Ureter (tissue), 1 donor: ENCODE measurements at places on chromosomes 16 and 17. TPM values are rescaled to one million over a fixed set of nuclear protein-coding genes. Genes with fewer than 3 reads are reported as not detected.

The ZPBP2 gene
- total RNA-seq: not detected

The BEAN1 gene
- total RNA-seq: 1.6 TPM

The NGFR gene
- total RNA-seq: 10.0 TPM

The TBC1D28 gene
- not detected for total RNA-seq

The SPNS2 gene
- 30.0 TPM for total RNA-seq

The NAGPA gene
- 9.0 TPM for total RNA-seq

The CES5A gene
- 0.39 TPM for total RNA-seq

The MYO18A gene
- total RNA-seq: 74.5 TPM

DNA sequence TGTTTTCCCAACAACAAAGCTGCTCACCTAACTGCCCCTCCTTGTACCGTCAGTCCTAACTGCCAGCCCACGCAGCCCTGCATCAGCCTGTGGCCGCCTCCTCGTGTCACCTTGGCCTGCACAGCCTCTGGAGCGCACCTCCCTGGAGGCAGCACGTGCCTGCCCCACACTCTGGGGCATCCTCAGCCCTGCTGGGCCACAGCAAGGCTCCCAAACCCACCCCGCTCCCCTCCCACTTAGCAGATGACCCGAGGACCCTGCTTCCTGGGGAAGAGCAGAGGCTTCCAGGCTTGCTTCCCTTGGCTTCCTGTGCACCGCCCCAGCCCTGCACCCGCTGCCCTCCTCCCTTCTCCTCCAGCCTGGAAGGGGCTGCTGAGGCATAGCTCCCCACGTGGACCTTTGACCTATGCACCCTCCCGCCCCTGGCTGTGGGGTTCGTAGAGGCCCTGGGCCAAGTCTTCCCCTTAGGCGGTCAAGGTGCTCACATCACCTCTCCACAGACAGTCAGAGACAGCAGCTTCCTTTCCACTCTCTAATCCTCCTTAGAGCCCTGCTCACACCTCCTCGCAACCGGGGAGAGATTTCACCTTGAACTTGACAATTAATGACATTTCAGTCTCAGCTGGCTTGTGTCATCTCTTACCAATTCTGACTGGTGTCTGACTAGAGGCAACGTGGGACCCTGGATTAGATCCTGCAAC lies 115.0 kb downstream of the MGAT5B start:
- DNase-seq: no peak

DNA sequence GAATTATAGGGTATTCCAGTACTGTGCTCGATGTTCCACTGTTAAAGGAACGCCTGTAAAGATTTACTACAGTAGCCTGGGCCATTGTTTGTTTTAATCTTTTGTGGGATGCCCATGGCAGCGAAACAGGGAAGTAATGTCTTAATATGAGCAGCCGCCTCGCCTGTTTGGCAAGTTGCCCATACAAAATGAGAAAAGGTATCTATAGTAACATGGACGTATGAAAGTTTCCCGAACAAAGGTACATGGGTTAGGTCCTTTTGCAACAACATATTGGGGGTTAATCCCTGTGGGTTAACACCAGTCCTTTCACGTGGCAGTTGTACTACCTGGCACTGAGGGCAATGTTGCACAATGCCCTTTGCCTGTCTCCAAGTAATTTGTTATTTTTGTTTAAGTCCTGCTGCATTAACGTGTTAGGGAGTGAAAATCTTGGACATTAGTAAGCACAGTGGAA lies 21.1 kb upstream of the TMC5 start:
- peak; percentile 78 for DNase-seq

GRCh38 chr16:22915003-22915402 lies 101.0 kb downstream of the HS3ST2 start:
- DNase-seq: no peak

DNA sequence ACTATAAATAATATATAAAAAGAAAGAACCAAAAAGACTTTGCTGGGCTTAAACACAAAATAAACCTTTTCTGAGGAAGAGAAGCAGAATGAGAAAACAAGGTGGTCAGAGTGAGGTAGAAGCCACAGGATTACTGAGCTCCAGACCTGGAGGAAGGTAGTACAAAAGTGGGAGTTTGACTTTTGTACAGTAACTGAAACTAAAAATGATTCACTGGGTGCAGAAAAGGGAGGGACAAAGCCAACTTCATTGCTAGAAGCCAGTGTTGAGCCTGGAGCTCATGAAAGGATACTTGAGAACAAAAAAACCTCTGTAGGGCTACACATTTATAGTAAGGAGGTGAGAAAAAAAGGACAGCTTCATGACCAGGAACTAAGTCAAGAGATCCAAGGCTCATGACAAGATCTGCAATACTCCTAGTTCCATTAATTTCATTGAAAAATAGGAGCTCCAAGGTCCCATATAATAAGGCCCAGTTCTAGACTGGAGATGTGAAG lies 45.5 kb downstream of the PKD1L3 start:
- no peak for DNase-seq

- DNase-seq: no peak
These were observed 30.9 kb upstream of the DUSP14 start for GRCh38 chr17:37458805-37459204.

DNA sequence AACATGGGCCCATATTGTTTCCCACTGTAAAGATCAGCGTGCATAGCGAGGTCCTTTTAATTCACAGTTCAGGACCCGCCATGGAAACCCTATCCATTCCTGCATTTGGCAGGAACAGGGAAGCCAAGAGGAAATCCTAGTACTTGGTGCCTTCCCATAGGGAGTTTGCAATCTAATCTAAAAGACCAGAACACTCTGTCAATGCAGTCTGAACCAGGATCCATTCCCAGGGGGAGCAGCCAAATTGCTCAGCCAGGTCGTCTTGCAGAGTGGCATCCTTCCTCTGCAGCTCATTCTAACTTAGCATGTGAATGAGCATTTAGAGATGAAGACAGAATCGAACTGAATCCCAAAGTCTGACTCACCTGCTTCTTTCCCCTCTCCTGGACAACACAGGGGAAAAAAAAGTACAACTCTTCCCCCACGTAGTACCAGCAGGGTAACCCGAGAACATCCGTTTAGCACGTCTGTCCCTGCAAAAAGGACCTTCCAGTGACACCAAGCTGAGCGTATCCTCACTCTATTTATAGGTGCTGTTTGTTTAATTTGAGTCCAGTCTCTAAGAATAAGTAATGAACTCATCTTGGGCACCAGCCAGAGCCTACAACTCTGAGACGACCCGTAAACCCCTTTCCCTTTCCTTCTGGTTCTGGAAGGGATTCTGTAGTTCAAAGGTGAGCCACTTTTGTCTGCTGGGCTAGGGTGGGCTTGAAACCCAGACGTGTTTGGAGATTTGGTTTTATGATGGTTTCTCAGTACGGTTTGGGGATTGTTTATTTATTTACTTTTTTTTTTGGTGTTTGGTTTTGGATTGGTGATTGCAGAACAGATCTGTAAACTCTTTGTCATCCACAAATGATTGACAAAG lies 74.5 kb downstream of the ERCC4 start:
- no peak for DNase-seq

- DNase-seq: no peak
These were observed 321.1 kb downstream of the HS3ST3B1 start for GRCh38 chr17:14621826-14622614.

- DNase-seq: no peak
These were observed 259.7 kb downstream of the PRKCA start for GRCh38 chr17:66562119-66562518.

DNA sequence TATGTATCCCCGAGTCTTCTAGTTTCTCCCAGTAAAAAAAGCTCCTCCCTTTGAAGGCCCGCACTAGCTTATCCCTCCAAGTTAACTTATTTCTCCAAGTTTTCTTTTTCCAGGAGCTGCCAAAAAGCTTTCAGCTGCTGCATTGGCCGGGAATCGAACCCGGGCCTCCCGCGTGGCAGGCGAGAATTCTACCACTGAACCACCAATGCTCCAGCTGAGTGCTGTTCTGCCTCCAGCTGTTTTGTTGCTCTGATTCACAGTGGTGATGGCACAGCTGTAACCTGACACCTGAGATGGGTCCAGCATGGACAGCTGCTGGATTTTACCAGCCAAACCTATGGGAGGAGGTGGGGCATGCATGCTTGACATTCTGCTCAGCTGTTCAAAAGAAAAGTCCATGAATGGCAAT lies 22.1 kb downstream of the VAC14 start:
- DNase-seq: peak; percentile 75

- no peak for DNase-seq
These were observed 225.1 kb downstream of the ZNF423 start for GRCh38 chr16:49630783-49631182.

DNA sequence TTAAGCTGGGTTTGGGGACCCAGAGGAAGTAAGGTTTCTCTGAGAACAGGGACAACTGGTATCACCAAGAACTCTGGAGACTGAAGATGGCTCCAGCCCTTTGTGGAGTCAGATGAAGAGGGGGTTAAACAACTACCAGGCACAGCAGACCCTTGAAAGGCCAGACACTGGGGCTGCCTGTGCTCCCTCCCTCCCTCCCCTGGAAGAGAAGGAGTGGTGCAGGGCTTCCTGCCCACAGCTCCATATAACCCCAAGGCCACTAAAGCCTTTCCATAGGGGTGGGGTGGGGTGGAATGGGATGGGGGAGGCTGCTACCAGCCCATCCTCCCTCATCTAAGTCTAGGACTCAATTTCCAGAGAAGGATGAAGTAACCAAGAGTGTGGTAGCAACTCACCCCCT lies 66.7 kb downstream of the CCDC182 start:
- DNase-seq: peak; percentile 32

DNA sequence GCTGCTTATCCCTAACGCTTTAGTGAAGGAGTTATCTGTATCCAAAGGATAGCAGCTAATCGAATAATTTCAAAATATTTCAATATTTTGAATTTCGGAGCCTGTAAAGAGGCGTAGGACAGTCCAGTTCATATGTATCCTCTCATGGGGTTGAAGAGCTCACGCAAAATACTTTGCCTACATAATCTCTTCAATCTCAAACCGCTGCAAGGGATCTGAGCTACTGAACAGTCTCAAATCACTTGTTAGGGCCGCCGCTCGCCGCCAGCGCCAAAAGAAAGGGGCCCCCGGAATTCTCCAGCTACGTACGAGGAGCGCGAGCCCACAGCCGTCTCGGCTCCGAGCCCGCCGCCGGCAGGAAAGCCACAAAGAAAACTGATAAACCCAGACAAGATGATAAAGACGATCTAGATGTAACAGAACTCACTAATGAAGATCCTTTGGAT lies 601 bp upstream of the RFWD3 start:
- no peak for DNase-seq

DNA sequence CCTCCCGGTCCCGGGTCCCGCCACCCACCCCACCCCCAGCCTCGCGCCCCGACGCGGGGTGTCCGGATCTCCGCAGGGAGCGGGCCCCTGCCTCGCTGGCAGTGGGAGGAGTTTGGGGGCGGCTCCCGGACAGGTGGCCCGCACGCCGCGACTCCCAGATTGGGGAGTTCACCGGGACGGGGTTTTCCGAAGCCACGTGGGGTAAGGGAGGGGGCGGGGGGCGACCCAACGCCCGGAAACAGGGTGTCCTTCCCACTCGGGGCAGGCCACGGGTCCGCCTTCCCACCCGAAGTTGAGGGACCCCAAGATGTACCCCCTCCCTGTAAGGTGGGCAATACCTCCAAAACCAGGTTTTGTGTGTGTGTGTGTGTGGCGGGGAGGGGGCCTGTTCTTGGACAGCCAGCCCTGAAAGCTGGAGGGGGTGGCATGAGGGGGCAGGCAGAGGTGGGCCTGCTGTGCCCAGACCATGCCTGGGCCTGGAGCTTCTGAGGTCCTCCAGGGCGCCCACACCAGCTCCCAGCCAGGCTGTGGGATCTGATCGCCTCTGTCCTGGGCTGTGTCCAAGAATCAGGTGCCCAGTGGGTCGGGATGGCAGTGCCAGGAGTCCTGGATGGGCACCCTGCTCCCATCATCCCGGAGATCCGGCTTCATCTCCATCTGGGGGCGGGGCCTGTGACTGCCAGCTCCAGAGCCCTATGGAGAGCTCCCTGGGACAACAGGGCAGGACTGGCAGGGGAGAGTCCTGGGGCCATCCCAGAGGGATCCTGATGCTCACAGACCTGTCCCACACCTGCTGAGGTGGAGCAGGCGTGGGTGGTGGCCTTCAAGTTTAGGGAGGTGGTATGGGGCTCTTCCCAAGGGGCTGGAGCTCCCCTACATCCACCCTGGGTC lies 767 bp downstream of the SYNGR2 start:
- DNase-seq: no peak

DNA sequence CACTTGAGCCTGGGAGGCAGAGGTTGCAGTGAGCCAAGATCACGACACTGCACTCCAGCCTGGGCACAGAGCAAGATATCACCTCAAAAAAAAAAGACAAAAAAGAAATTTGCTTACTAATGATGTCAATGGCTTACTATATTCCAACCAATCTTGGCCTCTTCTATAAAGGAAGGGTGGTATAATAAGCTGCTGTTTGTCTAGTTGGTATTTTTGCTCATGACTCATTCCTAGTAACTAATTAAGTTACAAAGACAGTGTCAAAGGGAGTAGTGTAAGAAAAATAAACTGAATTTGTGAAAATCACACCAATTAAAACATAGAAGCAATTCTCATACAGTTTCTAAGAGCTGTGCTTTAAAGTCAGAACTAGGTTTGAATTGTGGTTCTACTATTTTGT lies 82.5 kb downstream of the NLK start:
- DNase-seq: no peak

DNA sequence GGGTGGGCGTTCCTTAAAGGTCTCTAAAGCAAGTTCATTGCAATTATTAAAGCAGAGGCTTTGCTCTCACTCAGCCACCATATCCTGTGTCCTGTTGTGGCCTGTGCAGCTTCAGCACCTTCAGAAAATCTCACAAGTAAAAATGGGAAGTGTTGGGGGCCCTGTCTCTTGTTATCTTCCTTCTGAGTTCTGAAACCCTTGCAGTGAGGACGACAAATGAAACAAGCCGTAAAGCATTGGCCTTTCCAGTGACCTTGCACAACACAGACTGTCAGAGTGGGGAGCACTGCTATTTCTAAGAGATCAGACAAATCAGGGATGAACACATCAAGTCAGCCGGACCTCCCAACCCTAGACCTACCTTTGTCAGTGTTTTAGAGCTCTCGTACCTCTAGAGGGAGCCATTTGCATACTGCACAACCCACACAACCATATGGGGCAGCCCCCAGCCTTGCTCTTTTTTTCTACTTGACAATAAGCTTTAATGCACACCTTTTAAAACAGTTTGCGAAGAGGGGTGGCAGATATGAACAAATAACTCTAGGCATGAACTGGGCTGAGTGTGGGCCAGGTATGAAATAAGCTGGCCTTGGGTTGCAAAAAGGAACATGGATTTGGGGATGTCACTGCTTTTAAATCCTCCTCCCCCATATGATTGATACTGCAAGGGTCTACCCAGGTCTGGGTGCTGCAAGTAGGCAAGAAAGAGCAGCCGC lies 89.8 kb downstream of the KATNIP start:
- no peak for DNase-seq

GRCh38 chr17:8474826-8475225 lies 39.1 kb downstream of the NDEL1 start:
- no peak for DNase-seq
